ENCODE measurements at places on chromosomes 13 and 19.
A peak's percentile ranks its signal among the peaks of the same experiment; 100 is the strongest.

GRCh38 chr13:63909726-63910375 lies 2494.2 kb upstream of the PCDH20 start:
- no peak for DNase-seq

DNA sequence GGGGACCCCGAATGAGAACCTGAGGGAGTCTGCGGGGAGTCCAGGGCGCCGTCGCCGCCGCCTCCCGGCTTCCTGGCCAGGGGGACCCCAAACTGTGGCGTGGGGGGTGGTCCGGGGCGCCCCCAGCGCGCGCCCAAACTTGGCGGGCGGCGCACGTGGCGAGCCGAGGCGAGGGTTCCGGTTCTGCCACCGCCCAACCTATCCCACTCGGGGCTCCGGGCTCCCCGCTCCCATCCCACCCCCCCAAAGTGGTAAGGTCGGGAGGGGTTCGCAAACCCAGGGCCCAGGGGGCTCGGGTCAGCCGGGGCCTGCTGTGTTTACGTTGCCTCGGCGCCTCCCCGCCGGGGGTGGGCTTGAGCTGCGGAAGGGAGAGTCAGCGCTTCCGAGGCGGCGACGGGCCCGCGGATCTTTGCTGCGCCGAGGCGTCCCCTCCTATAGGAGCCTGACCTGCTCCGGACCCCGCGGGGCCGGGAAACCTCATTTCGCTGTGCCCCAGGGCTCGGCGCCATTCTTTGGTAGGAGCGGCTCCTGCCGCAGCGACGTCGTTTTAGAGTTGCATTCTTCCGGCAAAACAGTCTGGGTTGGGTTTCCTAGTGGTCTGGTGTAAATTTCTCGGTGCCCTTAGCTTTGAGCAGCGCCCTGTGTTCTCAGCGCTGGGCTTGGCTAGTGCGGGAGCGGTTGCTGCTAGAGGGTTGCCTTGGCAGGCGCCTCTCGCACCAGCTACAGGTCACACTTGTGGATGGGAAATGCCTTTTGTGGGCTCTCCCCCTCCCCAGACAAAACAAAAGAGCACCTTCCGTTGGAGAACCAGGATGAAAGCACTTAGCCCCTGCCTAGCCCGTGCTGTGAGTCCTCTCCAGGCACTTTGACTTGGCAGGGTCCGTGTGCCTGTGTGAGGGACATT lies 1.2 kb downstream of the DAZAP1 start:
- DNase-seq: no peak

- DNase-seq: peak; percentile 12
These were observed 65.6 kb downstream of the MCF2L start for GRCh38 chr13:113034451-113035212.

- DNase-seq: no peak
These were observed 13.5 kb upstream of the CNFN start for GRCh38 chr19:42403586-42403985.

- no peak for DNase-seq
These were observed 72.4 kb downstream of the STK24 start for GRCh38 chr13:98504371-98504963.

All from HS-27A (cell line).